Stimulated activated CD4-positive, alpha-beta T cell treated with anti-CD3 and anti-CD28 coated beads, Interleukin-4, amount 100 ng/mL, for 4 hours (primary cell): ENCODE measurements at places on chromosomes 7 and 10.

- DNase-seq = no peak
Observed at GRCh38 chr10:75611172-75611992, 180.0 kb downstream of the LRMDA start.

DNA sequence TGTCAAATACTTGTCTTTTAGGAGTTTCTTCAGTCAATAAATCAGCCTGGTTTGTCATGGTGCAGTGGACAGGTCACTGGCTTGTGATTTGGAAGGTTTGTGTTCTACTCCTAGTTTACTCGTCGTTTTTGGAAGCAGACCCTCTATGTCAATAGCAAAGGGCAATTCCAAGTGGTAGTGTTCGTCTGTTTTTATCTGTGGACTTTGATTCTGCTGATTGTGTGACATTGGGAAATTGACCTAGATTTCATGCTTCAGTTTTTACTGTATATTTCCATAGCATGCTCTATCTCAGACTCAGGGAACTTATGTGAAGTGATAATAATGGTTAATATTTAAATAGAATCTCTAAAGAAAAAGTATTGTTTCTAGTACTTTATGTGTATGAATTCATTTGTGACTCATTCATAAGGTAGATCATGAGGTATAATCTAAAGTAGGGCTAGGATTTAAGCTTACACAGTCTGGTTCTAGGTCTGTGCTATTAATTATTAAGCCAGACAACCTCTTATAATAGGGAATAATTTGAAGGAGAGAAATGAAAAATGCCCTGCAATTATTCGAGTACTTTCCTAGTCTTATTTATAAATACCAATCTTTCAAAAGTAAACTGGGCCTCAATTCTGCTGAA is 198.1 kb downstream of the REEP3 start:
- no peak for DNase-seq

- no peak for DNase-seq
Observed at GRCh38 chr10:42981358-42982236, 95.3 kb upstream of the RET start.

DNA sequence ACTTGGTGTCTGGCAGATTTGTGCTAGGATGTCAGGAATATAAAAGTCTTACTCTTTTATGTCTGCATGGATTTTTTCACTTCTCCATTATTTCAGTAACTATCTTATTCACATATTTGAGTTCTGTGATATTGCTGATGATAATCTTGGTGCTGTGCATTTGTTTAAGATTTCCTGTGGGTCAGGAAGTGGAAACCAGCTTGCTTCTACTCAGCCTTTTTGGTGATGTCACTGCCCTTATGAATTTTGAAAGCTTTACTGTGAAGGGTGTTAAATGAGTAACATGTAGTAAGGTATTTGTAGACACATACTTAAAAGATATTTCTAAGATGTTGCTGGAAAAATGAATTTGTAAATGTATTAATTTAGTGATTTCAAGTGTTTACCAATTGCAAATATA is 69.5 kb upstream of the VOPP1 start:
- DNase-seq = no peak

GRCh38 chr10:24453404-24453830 is 244.5 kb downstream of the KIAA1217 start:
- no peak for DNase-seq

GRCh38 chr10:13950543-13950939 is 363.8 kb downstream of the PRPF18 start:
- DNase-seq = no peak

- peak; percentile 84 for DNase-seq
Observed at GRCh38 chr10:72048450-72049124, 39.8 kb downstream of the SPOCK2 start.

- peak; percentile 35 for DNase-seq
Observed at GRCh38 chr10:11742009-11742778, at the start of gene ECHDC3. Gene ECHDC3, plus strand, starts transcription at chr10:11742382. Its CDS starts 195 bp downstream, at chr10:11742577.

GRCh38 chr10:103748020-103748419 is 107.4 kb downstream of the SH3PXD2A start:
- no peak for DNase-seq

DNA sequence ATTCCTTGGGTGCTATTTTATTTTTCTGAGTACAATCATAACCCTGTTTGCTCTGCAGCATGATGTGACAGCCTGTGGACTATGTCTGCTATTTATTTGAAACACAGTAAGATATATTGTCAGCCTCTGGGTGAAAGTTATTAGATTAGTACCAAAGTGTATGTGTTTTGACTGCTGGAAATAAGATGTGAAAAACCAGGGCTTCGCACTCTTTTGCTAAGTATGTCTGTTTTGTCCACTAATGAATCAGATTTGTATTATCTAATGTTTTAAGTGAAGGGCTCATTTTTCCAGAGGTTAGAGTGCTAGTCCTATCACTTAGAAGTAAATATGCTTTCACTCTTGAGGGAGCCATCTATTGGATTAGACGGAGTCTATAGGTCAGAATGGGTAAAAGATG is 569.8 kb upstream of the FZD8 start:
- DNase-seq = no peak

- no peak for DNase-seq
Observed at GRCh38 chr10:26805567-26806245, 55.1 kb downstream of the ABI1 start.

DNA sequence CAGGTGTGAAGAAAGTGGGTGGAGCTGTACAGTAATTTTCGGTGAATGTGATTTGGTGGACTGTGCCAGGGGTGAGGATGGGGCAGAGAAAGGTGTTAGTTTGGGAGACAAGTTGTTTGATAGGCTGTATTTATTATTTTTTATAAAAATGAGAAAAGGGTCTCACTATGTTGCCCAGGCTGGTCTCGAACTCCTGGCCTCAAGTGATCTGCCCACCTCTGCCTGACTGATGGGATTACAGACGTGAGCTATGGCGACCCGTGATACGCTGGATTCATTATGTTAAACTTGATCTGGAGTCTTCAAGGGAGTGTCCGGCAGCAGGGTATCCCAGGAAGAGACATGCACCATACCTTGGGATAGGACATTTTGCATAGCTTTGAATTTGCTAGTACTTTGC is 1.3 kb downstream of the KAT6B start:
- no peak for DNase-seq

GRCh38 chr7:118872568-118872967 is 648.1 kb downstream of the ANKRD7 start:
- no peak for DNase-seq

DNA sequence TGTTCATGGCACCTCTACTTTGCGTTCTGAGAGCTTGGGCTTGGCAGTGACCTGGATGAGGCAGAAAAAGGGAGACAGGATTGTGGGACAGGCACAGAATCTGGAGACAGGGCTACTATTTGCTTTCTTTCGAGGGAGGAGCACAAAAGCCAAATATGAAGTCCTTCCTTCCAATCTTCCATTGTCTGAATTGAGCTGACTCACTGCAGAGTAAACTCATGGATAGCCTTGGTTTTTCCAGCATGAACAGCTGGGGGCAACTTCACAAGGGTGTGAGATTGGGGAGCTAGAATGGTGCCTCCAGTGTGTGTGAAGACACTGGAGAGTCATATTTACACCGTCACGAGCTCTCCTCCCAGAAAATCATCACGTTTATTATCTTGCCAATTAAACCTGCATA is 55.6 kb upstream of the NRP1 start:
- DNase-seq = no peak

- no peak for DNase-seq
Observed at GRCh38 chr10:88889559-88890337, 9.7 kb downstream of the STAMBPL1 start.

DNA sequence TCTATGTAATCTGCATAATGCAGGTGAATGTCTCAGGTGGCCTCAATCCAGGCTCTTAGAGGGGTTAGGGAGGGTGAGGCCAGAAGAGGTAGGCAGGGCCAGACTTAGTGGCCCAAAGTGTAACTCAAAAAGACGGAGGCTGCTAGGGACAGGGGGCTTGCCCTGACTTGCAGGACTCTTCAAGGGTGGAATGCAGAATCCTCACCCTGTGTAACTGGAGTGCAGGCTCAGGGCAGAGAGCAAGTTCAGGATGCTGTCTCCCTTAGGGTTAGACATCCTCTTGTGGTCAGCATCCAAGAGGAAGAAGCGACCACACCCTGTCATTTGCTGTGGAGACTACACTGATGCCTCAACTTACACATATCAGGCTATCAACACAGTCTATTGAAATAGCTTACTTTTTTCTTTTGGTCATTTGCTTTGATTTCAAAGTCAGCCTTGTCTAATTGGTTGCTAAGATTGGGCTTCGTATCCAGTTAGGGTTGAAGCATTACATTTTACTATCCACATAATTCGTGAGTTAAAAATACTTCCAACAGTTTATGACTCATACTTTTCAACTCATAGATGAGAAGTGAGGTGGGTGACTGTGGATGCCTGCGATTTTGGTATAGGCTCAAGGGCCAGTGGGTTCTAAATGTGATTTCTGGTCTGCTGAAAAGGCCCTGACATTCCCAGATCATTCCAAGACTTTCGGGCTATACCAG is 563.6 kb downstream of the SUGCT start:
- DNase-seq = no peak

GRCh38 chr10:89889606-89890005 is 188.2 kb downstream of the KIF20B start:
- DNase-seq = no peak

DNA sequence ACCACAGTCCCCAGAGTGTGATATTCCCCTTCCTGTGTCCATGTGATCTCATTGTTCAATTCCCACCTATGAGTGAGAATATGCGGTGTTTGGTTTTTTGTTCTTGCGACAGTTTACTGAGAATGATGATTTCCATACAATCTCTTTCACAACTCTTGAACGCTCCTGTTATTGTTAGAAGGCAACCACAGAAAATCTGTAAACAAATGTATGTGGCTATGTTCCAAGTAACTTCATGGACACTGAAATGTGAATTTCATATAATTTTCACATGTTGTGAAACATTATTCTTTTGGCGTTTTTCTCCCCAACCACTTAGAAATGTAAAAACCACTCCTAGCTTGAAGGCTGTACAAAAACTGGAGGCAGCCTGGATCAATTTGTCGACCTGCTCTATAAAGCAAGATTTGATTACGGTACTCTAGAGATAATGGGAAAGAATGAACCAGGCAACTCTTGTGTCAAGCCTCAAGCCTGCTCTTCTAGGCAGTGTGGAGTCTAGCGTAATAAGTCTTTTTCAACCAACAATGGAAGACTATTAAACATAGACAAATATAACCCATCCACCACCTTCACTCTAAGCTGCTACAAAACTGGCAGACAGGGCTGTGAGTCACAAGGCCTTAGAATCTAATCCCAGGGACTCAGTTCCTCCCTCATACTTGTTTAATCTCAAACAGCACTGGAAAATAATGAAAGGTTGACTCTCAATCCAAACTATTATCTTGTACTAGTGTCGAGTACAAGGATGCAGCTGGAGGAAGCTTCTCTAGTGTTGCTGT is 22.7 kb downstream of the ARL3 start:
- DNase-seq = no peak

DNA sequence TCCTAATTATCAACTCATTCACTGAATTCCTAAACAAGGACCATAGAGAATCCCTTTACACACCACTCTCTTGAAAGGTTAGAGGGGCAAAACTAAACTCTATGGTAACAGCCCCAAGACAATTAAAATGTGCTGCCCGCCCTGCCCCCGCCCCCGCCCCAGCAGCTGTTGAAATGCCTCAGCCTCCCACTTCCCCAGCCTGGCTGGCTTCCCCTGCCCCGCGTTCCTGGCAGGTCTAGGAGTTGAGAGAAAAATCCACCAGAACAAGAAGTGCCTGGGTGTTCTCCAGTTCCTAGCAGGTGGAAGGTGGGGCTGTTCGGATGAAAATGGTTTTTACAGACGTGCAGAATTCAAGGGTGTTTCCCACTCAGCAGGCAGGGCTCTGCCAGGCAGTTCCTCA is 109.5 kb upstream of the ZEB1 start:
- no peak for DNase-seq

DNA sequence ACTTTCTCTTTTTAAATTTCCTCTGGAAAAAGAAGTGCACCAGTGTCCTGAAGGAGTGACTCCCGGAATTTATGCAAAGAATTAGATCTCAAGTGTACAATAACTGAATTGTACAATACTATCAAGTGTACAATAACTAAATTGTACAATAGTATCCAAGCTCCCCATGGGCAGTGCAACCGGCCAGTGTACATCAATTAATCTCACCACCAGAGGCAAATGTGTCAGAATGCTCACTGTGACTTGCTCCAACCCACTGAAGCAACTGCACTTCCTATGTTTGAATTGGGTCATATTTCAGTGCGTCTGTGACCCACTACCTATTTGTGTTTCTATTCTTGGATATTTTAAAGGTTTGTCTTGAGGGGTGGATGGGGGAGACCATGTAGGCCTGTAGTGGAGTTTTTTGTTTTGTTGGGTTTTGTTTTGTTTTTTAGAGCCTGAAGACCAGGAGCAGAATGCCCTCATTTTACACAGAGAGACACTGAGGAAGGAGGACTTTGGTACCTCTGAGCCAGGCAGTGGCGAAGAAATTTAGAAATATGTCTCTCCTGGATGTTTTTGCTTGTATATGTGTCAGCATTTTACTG is 78.5 kb upstream of the CTTNBP2 start:
- DNase-seq = no peak

DNA sequence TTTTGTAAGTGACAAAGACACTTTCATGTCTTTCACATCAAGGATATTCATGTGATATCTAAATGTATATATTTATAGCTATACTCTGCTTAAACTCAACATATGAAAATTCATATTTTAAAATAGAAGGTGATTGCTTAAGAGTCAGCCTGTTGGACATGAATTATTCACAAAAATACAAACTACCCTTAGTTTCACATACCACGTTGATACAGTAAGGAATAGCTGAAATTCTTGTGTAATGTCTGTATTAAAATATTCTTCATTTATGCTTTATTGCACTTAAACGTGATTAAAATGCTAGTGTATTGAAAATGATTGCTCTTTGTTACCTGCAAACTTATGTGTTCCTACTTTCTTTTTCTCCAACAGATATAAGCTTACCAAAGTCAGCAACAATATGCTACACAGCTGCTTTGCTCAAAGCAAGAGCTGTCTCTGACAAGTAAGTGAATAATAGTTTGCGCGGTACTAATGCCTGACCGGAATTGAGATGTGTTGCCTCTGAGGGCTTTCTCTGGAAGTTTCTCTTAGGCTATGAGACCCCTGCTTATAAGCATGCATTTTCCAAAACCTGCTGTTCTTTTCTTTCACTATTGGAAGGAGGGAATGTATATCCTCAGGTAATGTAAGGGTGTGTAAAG is 133.8 kb downstream of the WNT2 start:
- no peak for DNase-seq

- no peak for DNase-seq
Observed at GRCh38 chr10:78218798-78219490, 185.3 kb downstream of the RPS24 start.
